SK-N-SH (cell line): ENCODE measurements at places on chromosomes 3 and 15.

GRCh38 chr15:45169608-45170480, 17.9 kb downstream of the SHF start:
- DNase-seq, result peak; percentile 92

DNA sequence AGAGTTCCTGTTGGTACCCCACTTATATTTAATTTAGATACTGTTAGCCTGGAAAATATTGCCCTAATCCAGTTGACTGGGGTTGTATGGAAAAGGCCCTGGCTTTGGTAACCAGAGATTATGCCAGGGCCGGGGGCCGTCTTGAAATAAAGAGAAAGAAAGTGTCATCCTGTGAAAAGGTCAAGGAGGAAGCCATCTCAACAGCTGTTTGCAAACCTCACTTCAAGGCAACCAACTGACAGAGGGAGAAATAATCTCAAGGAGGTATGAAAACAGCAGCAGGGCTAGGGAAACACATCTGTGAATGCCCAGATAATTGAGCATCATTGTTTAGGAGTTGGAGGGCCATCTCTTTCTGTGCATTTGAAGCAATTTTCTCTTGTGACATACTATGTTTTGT, 190.8 kb downstream of the SUCLG2 start:
- DNase-seq, result no peak

GRCh38 chr3:4091786-4092185, 211.4 kb upstream of the SETMAR start:
- DNase-seq, result no peak

DNA sequence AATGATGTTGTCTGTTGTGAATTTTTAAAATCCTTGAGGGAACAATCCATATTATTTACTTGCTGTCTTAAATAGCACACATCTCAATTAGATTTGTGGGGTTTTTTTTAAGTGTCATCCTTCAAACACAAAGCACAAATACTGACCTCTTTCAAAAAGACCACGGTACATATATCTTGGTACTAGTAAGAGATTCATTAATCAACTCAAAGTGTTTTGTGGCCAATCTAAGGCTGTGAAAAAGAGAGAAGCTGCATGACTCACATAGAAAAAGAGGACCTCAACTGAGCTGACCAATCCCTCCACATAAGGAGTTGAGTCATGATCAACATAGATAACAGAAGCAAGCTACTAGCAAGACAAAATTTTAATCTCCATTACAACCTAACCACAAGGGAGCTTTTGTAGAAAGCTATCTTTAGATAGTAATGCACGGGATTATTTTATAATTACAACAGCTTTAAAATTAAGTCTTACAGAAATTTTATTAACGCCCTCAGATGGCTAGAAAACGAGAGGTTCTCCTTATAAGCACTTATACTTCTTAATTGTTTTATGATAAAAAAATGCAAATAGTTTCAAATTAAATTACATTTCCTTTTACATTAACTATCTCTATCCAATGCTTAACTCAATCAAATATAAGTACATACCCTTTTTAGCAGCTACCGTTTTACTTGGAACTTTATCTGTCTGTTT, 60.5 kb downstream of the TOP2B start:
- DNase-seq, result no peak

DNA sequence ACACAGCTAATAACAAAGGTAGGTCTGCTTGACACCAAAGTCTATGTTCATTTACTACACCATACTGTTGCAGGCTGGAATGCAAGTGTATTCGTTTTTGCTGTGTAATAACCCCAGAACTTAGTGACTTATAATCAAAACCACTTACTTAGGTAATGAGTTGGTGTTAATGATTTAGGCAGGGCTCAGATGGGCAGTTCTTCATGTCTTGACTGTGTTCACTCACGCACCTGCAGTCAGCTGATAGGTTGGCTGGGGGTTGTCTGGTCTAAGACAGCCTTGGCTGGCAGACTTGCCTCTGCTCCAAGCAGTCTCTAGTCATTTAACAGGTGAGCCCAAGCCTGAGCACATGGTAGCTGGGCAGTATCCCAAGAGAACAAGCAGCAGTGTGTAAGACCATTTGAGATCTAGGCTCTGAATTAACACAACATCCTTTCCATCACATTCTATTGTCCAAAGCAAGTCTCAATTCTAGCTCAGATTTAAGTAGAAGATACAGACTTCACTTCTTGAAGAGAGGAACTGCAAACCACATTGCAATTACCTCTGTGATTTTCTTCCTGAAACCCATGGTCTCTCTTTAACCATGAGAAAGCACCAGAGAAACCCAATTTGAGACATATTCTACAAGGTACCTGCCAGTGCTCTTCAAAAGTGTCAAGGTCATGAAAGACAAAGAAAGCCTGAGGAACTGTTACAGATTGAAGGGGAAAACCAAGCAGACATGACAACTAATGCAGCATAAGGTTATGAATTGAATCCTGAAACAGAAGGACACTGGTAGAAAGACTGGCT, 13.3 kb upstream of the DCLK3 start:
- no peak for DNase-seq

DNA sequence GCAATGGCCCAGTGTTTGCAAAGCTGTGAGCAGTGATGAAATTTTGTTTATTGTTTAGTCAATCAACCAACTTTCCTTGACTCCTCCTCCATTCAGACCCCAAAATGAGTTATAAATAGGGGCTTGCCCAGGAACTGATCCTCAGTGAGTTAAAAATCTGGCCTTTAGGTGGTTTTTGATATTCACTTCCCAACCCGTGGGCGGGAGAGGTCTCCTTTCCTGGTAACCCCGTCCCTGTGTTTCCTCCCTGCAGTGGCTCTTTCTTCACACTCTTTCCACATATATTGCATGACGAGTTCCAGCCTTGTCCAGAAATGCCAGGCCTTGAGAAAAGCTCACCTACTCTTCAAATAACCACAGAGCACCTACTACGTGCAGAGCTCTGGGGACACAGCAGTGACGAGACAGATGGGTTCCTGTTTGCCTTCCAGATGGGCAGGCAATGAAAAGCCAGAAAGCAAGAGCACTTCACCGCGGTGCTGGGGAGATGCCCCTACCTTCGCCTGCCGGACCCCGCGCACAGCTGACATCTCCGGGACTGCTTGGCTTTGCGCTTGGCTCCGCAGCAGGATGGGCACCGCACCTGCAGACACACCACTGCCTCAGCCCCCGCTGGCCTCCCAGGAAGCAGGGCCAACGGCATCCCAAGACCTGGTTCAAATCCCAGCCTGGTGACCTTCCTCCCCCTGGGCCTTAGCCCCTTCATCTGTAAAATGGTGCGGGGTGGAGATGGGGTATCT, 17.2 kb downstream of the SSUH2 start:
- no peak for DNase-seq

- no peak for DNase-seq
Measured at GRCh38 chr3:121794264-121794983, 40.4 kb downstream of the IQCB1 start.

GRCh38 chr3:197957790-197958133, 2.3 kb upstream of the LMLN start:
- DNase-seq, result no peak

- no peak for DNase-seq
Measured at GRCh38 chr3:119322021-119322834, 28.0 kb downstream of the ARHGAP31 start.

- no peak for DNase-seq
Measured at GRCh38 chr15:88636654-88637053, 2.2 kb upstream of the ISG20 start.

- no peak for DNase-seq
Measured at GRCh38 chr3:32457971-32458471, 44.6 kb downstream of the CMTM6 start.

- no peak for DNase-seq
Measured at GRCh38 chr3:59271971-59272370, 222.1 kb upstream of the CFAP20DC start.

DNA sequence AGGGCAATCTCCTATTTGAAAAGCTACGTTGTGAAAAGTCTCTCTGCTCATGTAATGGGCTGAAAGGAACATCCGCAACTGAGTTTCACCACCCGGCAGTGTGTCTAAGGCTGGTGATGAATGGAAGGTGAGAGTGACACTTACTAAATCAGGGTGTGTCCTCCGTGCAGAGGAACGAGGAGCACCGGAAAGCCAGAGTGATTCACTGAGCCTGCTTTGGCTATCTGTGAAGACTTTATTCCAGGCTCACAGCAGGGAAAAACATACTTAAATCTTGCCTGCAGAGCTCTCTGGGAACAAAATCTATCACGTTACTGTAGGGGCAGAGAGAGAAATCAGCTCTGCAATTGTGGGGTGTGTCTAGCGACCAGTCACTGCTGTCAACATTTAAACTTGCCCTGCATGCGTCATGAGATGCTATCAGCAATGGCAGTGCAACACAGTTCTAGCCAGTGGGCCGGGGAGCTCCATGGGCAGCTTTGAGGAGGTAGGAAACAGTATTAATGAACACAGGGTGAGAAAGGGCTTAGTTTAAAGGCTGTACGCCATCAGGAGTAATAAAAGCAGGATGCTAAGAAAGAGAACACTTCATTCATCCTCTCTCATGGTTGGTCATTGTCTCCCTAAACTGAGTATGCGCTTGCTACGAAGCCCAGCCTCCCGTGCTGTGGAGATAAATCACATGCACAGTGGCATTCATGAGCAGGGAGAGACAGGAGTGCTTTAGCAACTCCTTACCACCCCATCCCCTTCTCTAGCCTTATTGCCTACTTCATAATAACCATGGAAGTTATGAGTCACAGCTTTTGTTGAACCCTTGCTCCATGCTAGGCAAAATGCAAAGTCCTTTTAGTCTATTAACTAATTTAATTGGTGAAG, 542.7 kb upstream of the ADAMTS9 start:
- DNase-seq, result no peak

- DNase-seq, result peak; percentile 15
Measured at GRCh38 chr3:18351823-18352744, 73.1 kb downstream of the SATB1 start.

DNA sequence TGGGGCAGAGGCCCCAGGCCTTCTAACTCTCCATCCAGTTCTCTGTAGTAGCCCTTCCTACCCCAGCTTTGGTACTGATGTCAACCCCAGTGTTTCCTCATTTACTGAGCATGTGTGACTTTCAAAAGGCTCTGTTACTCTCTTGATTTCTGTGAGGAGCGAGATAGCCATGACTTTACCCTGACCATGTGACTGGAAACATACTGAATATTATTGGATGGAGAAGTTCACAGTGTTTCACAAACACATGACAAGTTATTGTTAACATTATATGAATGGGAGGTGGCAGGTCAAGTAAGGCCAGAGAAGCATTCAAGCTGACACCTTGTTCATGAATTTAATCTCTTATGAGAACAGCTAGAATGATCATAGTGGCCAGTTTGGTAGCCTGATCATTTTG, 53.7 kb downstream of the MAGI1 start:
- no peak for DNase-seq

GRCh38 chr15:85463976-85464375, 83.6 kb downstream of the AKAP13 start:
- no peak for DNase-seq

DNA sequence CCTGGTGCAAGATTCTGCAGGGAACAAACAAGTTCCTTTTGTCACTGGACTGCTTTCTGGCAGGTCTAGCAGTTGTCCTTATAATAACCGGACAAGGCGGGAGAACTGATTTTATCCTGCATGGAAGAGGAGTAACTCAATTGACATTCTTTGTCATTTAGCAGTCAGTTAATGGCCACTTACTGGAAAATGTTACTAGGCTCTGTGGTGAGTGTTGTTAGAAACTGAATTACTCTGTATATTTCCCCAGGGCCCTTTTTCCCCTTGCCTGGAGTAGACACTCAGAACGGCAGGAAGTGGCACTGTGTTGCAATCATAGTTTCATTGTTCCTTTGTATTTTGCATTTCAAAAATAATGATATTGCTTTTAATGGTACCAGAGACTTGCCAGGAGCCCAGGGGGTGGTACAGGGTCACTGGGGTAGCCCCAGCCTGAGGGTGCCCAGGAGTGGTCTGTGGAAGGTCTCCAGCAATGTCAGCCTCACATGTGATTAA, 318.6 kb upstream of the LRRFIP2 start:
- DNase-seq, result peak; percentile 77

DNA sequence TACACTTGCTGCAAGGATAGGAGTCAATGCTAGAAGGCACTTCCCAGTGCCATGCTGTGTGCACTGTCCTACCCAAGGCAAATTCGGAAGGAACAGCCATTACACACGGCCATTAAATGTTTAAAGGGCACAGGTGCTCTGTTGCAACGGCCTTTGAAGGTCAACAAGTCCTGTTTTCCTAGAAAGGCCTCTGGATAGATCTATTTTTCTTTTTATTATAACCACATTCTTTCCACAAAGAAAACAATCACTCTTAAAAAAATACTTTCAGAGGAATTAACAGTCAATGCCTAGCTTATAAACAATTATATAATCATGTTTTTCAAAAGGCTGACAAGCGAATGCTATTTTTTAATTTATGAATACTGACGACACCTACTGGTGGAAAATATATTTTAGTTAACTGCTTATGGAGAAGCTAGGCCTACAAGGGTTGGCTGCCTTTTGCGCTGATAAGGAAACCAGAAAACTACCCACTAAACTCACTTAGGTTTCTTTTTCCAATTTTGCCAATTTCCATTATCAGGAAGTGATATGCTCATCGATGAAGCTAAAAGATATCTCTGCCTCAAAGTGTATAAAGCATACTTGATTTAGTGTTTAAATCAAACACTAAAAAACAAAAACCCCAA, 2.4 kb downstream of the ARHGEF3 start:
- DNase-seq, result peak; percentile 59

DNA sequence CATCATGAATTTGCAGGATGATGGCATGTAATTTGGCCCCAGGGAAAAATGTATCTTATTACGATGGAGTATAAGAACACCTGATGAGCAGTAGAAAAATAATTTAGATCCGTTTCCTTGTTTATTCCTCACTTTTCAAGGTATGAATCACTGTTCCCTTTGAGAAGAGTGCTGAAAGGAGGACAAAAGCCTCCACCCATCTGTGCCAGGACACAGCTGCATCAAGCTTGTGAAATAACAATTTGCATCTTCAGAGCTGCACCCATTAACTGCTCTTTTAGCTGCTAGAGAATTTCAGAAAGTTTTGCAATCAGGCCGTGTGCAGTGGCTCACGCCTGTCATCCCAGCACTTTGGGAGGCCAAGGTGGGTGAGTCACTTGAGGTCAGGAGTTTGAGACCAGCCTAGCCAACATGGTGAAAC, 9.6 kb downstream of the CLDND1 start:
- DNase-seq, result no peak

DNA sequence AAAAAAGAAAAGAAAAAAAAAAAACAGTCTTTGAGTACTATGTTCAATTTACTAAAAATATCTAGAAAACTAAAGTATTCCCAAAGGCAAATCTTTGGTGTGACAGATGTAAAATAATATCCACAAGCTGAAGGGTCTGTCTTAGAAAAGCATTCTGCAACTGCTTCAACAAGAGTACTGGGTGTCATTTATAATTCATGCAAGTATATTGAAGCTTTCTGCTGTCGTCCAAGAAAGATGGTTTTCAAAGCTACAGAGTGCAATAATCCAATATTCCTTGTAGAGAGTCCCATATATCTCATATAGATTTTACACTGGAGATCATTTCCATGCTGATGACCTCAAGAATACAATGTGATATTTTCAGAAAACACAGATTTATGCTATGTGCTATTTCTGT, 90.9 kb upstream of the SUCLG2 start:
- DNase-seq, result no peak

- DNase-seq, result peak; percentile 75
Measured at GRCh38 chr3:123660900-123661299, 76.0 kb upstream of the HACD2 start.
